ENCODE measurements at places on chromosomes 5 and 9.

DNA sequence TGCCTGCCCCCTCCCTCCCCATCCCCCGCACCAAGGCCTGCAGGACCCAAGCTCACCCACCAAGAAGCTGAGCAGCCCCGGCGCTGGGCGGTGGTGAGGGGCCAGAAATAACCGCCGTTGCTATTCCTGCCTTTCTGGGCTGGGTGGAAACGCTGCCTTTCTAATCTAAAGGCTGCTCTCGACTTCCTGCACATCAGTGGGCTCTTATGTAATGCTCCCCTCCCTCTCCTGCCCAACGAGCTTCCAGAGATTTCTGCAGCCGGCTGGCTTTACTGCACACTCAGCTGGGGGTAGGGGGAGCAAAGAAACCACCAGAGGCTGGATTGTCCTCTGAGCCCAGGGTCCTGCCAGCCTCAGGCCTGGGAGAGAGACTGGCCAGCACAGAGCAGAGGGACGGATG lies 6.9 kb upstream of the EGR1 start:
- no peak for DNase-seq

DNA sequence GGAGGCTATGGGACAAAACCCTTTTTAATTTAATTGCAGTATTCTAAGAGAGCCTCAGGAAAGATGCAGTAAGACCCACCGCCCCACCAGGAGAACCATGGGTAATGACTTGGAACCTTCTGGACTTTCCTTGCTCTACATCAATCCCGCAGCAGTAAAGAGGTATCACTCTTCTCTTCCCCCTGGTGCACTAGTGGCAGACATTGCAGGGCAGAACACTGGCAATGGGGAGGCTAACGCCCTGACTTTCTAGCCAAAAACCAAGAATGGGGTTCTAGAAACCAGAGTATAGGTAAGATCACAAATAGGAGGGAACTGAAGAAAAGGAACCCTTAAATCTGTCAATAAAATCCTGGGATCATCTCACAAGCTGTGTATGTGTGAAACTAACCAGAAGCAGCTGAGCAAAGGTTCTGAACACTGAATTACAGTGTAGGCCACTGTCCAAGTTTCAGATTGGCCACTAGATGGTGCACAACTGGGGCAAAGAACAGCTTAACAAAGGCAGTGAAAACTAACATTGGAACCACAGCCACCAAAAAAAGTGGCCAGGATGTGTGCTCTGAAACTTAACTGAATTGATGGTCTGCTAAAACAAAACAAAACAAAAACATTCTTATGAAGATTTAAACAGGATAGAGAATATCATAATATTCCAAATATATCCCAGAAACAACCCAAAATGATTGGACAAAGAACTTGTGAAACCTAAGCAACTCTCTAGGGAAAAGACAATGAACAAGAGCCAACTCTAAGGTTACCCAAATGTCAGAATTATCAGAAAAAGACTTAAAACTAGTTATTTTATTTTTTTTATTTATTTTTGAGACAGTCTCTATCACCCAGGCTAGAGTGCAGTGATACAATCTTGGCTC lies 6.6 kb upstream of the FAM151B start:
- DNase-seq, result peak; percentile 14

DNA sequence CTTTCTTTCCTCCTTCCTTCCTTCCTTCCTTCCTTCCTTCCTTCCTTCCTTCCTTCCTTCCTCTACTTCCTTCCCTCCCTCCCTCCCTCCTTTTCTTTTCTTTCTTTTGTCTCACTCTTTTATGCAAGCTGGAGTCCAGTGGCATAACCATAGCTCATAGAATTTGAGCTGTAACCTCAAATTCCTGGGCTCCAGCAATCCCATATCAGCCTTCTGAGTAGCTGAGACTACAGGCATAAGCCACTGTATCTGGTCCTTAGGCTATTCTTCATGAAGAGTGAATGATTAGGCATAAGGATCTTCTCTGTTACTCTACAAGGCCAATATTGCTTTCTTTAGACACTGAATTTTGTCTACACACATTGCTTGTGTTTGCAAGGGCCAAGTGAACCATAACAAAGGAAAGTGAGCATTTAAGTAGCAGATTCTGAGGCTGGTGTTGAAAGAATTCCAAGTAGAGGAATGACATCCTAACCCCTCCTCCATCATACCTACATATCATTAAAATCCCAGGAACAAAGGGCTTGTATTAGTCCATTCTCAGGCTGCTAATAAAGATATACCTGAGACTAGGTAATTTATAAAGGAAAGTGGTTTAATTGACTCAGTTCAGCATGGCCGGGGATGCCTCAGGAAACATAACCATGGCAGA lies 293.2 kb downstream of the HCN1 start:
- no peak for DNase-seq

DNA sequence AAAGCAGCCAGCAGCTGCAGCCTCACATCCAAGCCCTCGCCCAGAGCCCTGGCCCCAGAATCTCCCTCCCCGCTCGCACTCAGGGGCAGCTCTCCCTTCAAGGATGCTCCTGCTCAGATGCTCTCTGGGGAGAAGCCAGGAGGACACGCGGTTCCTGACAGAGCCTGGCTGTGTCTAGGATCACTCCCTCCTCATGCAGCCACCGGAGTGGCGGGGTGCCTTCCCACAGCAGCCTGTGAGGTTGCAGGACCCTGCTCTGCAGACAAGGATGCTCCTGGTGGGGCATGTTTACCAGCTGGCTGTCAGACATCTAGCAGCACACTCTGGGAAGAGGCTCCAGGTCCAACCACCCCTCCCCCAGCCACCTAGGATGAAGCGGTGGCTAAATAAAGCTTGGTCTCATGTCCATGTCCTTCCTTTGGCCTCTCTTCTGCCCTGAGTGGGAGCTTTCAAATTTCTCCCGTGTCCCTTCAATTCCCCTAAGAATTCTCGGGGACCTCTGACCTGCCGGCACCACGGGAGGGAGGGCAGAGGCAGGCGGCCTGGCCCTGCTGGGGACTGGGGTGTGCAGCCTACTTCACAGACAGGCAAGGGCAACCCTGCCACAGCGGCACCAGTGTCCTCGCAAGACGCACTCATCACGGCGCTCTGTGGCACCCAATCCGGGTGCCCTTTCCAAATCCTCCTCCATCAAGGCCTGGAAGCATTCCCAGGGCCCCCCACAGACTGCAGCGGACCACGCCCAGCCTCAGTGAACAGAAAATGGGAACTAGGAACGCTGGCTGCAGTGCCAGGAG lies 88.3 kb upstream of the SARDH start:
- DNase-seq, result no peak

- DNase-seq, result no peak
Measured at GRCh38 chr5:94748212-94748611, 129.7 kb downstream of the SLF1 start.

GRCh38 chr9:74577956-74578355 lies 80.8 kb downstream of the RORB start:
- DNase-seq, result no peak

- DNase-seq, result no peak
Measured at GRCh38 chr5:174706997-174707572, 17.3 kb upstream of the MSX2 start.

- DNase-seq, result no peak
Measured at GRCh38 chr9:95807326-95807947, 68.1 kb upstream of the ERCC6L2 start.

GRCh38 chr9:112647596-112647995 lies 70.3 kb downstream of the INIP start:
- no peak for DNase-seq

DNA sequence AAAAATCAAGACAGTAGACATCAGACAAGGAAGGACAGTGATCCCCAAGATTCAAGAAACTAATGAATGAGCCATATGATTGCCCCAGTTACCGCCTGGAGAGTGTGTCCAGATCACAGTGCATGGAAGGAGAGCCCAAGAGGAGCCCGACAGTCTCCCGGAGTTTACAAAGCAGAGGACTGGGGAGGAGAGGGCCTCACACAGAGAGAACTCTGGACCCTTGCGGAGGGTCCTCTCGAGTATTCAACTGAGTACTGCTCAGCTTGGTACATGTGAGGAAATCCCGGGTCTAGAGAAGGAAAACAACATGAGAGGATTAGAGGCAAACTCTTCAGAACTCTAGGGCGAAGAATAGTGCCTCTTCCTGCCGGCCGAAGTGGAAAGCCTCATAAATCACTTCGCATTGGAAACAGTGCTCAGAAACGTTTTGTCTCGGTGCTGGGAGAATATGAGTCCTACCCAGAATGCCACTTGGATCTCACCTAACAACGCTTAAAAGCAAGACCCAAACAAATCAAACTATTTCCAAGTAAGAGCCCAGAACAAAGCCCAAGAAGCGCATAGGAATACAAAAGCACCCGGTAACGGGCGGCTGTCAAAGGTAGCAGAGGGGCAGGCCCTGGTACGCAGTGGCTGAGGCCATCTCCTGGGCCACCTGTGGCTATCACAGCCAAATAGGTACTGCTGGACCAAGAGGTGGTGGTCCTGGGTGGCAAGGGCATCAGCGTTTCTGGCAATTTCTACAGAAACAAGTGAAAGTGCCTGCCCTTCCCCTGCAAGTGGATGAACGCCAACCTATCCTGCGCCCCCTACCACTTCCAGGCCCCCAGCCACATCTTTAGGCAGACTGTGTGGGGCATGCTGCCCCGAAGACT lies 36.0 kb downstream of the FAM78A start:
- DNase-seq, result no peak

DNA sequence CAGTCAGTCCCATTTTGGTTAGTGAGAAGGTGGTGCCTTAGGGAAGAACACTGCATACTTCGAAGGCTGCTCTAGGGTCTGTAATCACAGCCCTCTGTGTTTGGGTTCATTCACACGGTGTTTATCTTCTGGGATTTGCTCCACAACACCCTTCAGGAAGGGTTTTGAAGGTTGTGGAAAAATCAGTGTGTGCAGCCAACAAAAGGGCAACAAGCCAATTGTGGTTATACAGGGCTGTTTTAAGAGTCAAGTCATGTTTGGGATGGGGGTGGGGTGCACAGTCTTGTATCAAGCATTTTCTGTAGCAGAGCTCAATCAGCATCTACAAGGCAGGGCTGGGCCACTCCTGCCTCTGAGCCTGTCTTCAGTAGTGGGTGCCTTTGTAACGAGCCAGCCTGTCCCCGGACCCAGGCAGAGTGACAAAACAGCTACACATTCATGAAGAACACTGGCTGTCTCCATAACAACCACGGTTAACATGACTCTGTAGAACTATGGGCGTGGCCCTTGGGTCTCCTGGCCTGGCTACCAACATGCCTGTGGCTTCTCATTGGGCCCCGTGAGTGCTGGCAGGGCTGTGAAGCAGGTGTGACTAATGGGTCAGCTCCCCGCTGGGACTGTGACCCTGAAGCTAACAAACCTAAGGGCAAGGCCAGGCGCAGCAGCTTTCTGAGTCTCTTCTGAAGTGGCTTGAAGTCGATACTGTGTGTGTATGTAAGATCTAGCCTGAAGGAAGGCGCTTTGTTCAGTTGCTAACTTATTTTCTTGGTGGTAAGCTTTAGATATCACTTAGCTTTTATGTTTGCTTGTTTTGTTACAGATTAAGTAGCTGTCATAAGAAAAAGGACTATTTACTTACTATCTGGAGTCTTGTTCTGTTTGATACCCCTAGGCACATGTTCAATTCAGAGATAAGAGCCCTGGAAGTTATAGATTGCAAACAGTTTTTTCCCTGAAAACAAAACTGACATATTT lies 27.9 kb upstream of the GOLM1 start:
- peak; percentile 60 for DNase-seq

- DNase-seq, result no peak
Measured at GRCh38 chr9:3992924-3993323, 306.9 kb downstream of the GLIS3 start.

DNA sequence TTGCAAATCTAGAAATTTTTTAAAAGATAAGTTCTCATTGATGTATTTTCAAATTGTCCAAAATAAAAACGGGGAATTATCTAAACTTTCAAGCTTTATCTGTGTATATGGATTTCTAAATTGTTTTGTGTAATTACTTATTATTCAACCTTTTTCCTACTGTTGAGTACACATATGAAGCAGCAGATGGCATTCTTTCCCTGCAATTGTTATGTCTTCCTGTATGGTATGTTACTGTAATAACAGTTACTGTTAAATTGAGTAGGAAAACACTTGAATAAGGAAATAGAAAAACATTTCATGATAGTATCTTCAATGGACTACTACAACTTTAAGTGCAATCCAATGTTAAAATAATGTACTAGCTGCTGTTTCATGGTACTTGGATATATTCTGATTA lies 124.8 kb downstream of the RANBP17 start:
- DNase-seq, result no peak

DNA sequence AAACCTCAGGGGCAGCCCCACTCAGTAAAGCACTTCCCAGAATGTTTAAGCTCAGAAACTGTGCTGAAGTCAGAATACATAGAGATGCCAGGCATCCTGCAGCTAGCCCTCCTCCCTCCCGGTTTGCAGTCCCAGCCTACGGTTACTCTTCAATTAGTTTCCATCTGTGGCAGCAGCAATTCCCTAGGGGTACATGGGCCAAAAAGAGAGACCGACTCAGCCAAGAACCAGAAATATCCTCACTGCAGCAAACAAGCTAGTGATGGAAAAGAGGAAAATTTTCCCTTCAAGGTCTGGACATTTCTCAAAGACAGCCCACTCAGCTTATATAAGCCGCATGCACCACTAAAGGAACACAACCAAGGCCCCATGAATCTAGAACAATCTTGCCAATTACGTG lies 89.1 kb upstream of the PPP2R2B start:
- no peak for DNase-seq

DNA sequence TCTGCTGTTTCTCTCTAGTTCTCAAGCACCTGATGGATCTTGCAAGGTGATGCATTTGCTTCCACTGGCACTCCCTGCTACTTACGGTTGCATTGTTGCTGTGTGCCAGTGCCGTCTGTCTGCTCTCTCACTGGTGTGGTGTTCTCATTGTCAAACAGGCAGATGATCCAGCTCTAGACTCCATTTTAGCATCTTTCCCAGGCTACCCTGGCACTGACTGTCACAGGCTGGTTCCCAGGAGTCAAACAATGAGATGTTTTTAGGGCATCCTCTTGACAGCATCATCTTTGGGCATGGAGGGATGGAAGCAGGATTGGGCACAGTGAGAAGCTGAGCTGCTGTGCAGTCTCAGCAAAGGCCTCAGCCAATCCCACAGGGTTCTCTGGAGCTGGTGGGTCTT lies 12.9 kb downstream of the MTRR start:
- no peak for DNase-seq

- DNase-seq, result peak; percentile 23
Measured at GRCh38 chr9:15295761-15296405, 11.1 kb downstream of the TTC39B start.

- no peak for DNase-seq
Measured at GRCh38 chr9:75910731-75911130, 20.3 kb downstream of the PCSK5 start.

GRCh38 chr9:16552252-16552651 lies 318.2 kb downstream of the BNC2 start:
- DNase-seq, result no peak

- DNase-seq, result no peak
Measured at GRCh38 chr5:172370648-172371545, 83.4 kb downstream of the SH3PXD2B start.

GRCh38 chr5:102800427-102800826 lies 45.3 kb downstream of the PAM start:
- no peak for DNase-seq

- no peak for DNase-seq
Measured at GRCh38 chr5:78487846-78488245, 127.4 kb downstream of the SCAMP1 start.

All from DMS 273 treated with DMSO at 0.1 percent for 48 hours (cell line).